Left ventricle myocardium superior (tissue), 1 donor: ENCODE measurements at places on chromosomes 3 and 15. TPM values are rescaled to one million over a fixed set of nuclear protein-coding genes. Genes with fewer than 3 reads are reported as not detected.

The C3orf85 gene
- total RNA-seq = not detected

The GOLGA6B gene
- not detected for total RNA-seq

The COL6A5 gene
- total RNA-seq = not detected

The CELSR3 gene
- 0.35 TPM for total RNA-seq

The SI gene
- not detected for total RNA-seq

- DNase-seq = no peak
Observed at GRCh38 chr15:39242345-39242744, 338.5 kb upstream of the THBS1 start.

- DNase-seq = peak; percentile 40
Observed at GRCh38 chr3:66722675-66723074, 221.9 kb upstream of the LRIG1 start.

GRCh38 chr3:71724584-71725270 is 475 bp downstream of the EIF4E3 start:
- peak; percentile 66 for DNase-seq

DNA sequence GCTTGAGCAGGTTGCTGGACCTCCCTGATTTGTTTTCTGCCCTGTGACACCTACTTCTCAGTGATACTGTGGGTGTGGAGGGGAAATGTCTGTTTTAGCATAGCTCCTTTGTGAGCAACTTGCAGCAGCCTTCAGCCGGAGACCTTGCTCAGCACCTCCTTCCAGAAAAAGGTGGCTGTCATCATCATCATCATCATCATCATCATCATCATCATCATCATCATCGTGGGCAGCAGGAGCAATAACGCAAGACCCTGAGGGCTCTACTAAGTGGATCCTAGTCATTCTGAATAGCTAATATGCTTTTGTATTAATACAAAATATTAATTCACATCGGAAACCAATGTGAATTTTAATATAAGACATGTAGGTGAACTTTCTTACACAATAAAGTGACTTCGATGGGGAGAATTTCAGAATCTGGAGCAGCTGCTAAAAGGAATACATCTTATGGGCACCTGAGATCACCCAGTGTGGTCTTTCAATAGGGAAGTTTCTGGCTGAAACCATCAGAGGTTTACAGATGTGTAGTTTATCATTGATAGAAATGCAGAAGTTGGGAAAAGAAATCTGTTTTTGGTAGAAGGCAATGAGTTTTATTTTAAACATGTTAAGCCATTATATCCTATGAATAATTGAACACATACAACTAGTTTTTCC is 8.6 kb downstream of the GABRR3 start:
- no peak for DNase-seq

GRCh38 chr3:22713936-22714335 is 489.2 kb upstream of the UBE2E2 start:
- no peak for DNase-seq

- no peak for DNase-seq
Observed at GRCh38 chr3:106227068-106227467, 358.3 kb upstream of the CBLB start.

DNA sequence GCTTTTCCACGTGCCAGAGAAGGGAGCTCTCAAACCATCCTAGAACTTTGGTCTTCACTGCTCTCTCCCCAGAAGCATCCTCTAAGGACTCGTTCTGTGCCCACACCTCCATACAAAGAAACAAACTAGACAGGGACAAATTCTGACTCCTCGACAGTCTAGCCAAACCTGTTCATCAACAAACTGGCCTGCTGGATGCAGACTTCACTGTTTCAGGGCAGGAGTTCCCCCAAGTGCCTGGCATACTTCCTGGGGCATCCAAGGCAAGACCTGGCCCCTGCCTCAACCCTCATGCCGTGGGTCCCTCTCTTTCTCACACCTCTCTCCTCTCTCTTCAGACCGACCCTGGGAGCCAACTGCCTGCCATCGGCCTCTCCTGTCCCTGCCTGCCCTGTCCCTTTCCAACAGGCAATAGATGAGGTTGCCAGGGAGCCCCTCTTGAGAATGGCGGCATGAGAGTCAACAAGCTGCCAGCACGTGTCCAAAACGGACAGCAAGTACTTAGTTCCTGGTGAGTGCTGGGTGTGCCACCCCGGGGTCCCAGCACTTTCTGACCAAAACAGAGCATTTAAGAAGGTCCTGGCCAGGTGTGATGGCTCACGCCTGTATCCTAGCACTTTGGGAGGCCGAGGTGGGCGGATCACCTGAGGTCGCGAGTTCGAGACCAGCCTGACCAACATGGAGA is 79.1 kb upstream of the HES1 start:
- DNase-seq = no peak

DNA sequence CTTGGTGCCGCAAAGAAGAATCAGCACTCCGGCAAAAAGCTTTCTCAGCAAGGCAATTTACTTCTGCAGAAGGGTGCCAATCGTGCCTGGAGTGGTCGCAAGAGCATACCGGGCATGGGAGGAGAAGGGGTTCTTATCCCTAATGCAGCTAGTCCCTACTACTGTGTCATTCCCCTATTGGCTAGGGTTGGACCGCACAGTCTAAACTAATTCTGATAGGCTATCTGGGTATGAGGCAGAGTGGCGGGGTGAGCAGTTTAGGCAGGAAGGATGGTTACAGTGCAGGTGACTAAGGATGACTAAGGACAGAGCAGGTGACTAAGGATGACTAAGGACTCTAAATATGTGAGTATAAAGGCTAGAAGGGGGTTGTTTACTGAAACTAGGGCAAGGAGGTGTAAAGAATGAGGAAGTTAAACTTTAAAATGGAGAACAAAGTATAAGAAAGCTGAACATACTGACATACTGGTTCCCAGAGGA is 52.9 kb downstream of the PGBD4 start:
- no peak for DNase-seq

DNA sequence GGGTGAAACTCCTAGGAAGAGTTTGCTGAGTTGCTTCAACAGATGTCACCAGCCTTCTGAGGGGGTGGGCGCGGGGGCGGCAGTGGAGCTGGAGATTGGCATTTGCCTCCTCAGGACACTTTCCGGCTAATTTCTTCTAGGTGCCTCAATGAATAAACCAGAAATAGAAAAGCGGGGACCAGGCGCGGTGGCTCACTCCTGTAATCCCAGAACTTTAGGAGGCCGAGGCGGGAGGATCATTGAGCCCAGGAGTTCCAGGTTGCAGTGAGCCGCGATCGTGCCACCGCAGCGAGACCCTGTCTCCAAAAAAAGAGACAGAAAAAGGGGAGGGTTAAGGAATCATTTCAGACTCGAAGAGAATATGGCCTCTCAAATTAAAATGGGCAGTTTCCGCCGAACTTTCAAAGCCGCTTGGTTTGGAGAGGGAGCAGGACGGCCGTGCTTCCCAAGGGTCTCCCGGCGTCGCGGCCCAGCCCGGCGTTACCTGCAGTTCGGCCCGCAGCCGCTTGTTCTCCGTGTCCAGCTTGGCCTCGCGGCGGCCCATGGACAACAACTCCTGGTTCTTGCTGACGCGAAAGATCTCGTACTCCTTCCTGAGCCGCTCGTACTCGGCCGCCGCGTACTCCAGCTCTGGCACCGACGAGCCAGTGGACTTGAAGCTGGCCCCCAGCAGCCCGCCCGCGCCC is 587 bp downstream of the NPHP3 start:
- DNase-seq = peak; percentile 84

- no peak for DNase-seq
Observed at GRCh38 chr3:177026505-177027277, 170.6 kb downstream of the TBL1XR1 start.

- DNase-seq = no peak
Observed at GRCh38 chr15:51226576-51227210, 111.7 kb downstream of the CYP19A1 start.

DNA sequence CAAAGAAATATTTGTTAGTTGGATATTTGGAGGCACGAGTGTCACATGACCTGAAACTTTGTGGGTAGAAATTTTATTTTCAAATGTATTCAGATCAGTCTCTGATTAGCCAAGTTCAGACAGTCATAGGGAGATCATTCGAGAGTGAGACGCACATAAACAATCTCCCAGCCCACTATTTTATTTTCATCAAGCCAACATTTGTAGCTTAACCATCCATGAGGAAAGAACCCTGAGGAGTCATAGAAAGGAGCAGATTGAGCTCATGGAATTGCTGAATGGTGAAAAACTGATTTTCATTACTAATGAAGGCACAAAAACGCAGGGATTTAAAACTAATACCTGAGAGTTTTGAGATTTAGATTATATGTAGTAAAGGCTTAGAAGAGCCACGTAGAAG is 548.7 kb downstream of the NSUN3 start:
- no peak for DNase-seq

DNA sequence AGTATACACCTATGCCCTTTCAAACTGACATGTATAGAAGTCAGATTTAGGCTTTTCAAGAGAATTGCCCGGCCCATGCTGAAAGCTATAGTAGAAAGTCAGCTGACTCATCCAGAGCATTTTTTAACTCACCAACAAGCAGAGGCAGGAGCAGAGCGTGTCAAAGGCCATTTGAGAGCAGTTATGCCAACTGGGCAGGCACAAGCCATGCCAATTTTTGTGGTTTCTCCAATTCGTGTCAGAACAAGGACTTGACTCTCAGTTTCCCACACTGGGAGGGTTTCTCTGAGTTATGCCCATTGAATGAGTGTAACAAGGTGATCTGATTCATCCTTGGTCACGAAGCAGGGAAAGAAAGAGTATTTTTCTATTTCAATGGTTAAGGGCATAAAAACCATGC is 403.3 kb upstream of the THBS1 start:
- no peak for DNase-seq

GRCh38 chr3:119351581-119351980 is 57.4 kb downstream of the ARHGAP31 start:
- DNase-seq = no peak

GRCh38 chr15:70664494-70664893 is 98.9 kb downstream of the UACA start:
- DNase-seq = no peak

GRCh38 chr15:92907896-92908712 is 8.0 kb downstream of the CHD2 start:
- no peak for DNase-seq

- DNase-seq = no peak
Observed at GRCh38 chr3:133694288-133695268, 32.8 kb upstream of the TOPBP1 start.
